ENCODE measurements at places on chromosomes 12 and 14.

GRCh38 chr12:40001406-40001805 is 104.5 kb downstream of the SLC2A13 start:
- DNase-seq, result no peak

- DNase-seq, result no peak
Observed at GRCh38 chr14:55938249-55938791, 179.9 kb upstream of the PELI2 start.

- no peak for DNase-seq
Observed at GRCh38 chr14:79570648-79571047, 640.7 kb downstream of the DIO2 start.

GRCh38 chr14:76331328-76332011 is 44.5 kb upstream of the ESRRB start:
- DNase-seq, result no peak

- no peak for DNase-seq
Observed at GRCh38 chr12:31951008-31951407, 8.2 kb upstream of the RESF1 start.

DNA sequence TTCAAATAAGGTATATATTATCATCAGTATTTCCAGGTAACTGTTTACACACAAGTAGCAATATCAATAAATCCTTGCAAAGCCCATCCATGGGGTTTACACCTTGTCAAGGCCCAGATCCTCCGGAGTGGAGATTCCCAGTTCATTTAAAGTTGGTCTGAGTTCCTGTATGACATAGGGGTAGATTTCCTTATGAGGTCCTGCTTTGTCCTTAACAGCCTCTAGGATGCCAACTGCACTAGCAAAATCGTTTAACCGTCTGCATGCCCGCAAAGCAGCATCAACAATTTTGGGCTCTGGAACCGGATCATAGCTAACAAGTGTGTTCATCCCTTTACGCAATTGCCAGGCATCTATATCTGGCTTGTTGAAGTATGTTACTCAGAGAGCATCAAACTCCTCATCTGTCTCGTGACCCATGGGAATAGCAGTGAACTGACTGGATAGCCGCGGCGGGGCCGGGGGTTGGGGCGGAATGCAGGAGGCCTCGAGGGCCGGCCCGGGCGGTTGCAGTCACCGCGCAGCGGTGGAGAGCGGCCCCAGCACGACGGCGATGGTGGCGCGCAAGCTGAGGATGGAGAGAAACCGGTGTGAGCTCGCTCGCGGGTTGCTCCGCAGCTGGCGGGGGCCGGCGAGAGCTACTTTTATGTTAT is 30.6 kb upstream of the FBXO34 start:
- no peak for DNase-seq

DNA sequence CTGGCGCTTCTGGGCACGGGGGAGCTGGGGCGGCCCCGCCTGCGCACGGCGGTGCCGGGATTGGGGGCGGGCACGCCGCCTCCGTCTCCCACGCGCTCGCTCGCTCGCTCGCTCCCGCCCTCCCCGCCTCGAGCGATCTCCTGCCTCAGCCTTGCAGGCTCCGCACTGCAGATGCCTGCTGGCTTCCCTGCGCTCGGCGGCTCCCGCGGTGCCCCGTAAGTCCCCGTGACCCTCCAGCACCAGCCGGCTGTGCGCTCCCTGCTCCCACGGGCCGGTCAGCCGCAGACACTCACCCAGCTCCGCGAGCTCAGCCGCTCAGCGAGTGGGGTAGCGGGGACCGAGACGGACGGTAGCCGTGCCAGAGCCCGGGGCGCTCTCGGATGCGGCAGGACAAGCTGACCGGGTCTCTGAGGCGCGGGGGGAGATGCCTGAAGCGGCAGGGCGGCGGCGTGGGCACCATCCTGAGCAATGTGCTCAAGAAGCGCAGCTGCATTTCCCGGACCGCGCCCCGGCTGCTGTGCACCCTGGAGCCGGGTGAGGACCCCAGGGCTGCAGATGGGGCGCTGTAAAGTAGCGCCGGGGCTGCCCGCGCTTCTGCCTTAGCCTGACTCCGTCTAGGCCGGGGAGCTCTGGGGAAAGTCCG is at the start of gene TBC1D30:
Gene TBC1D30, plus strand, starts transcription at position 148 of the 643 bp plus-strand sequence. Its CDS starts 233 bp downstream, at position 381.
- no peak for DNase-seq

DNA sequence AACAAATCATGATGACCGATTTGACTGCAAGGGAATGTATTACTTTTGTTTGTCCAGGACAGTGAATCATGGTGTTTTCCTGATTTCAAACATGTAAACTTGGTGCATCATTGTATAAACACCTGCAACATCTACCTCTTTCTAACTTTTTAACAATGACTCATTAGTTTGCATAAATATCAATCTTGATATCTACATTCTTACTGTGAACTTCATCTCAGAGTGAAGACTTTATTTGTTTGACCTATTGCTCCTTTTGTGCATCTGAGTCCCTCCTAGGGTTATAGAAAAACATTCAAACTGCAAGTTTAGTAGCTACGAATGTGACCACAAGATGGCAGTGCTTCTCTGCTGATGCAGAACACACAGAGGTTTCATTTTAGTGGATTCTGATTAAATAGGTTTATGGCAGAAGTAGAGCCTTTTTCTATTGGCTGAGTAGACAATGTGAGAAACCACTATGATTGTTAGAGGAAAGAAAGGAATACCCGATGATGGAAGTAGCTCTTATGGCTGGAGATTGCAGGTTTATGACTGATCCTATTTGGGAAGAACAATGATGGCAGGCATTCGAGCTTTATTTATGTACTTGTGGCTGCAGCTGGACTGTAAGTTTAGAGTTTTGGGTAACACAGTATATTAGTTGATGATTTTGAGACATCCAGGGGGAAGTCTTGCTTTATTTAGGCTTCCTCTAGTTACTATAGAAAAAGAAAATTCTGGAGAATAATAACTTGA is 244.2 kb upstream of the OR4E1 start:
- peak; percentile 8 for DNase-seq

GRCh38 chr12:78204926-78205325 is 374.2 kb downstream of the NAV3 start:
- DNase-seq, result no peak
